NCI-H748 treated with DMSO at 0.1 percent for 48 hours (cell line): ENCODE measurements at places on chromosomes 1 and 21.

GRCh38 chr1:209435654-209436566 lies 147.6 kb upstream of the CAMK1G start:
- peak; percentile 4 for DNase-seq

- DNase-seq = no peak
These were observed 32.1 kb upstream of the PLA2G5 start for GRCh38 chr1:20037877-20038276.

DNA sequence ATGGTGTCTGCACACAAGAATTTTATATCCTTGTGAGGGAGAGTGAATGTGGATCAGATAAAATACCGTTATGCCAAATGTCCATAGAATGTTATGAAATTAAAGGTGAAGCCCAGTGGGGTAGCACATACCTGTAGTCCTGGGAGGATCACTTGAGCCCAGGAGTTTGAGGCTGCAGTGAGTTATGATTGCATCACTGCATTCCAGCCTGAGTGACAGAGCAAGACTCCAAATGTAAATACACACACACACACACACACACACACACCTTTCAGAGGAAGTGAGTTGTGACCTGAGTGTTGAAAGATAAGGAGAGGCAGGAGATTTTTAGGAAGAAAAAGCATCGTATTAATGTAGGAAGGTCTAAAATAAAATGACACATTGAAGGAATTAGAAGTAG lies 28.1 kb upstream of the ZYG11A start:
- DNase-seq = no peak

DNA sequence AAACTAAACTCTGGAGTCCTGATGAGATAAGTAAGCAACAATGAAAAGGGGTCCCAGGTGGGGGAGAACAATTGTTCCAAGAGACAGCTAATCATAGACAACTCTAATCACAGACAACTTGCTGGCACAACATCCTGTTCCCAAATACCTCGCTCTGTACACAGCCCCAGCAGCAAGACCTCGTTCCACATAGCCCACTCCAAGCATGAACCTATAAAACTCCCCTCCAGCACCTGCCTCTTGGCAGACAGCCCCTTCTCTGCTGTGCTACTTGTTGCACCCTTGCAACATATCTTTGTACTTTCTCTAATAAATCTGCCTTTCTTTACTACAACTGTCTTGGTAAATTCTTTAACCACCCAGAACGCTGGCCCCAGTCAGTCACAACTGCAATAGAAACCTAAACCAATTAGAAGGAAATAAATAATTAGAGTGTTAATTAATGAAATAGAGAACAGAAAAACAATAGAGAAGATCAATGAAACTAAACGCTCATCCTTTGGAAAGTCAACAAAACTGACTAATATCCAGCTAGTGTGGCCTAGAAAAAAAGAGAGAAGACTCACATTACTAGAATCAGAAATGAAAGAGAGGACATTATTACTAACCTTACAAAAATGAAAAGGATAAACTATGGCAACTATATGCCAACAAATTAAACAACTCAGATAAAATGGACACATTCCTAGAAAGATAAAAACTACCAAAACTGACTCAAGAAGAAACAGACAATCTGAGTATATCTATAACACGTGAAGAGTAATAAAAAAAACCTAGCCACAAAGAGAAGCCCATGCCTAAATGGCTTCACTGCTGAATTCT lies 36.1 kb downstream of the LRRC40 start:
- no peak for DNase-seq

GRCh38 chr1:10710489-10710888 lies 86.0 kb downstream of the CASZ1 start:
- no peak for DNase-seq

- DNase-seq = no peak
These were observed 137.8 kb upstream of the KRTAP19-8 start for GRCh38 chr21:31176080-31176551.

- DNase-seq = no peak
These were observed 1.4 kb downstream of the PEAR1 start for GRCh38 chr1:156894711-156895454.

GRCh38 chr1:83029916-83030315 lies 969.0 kb downstream of the TTLL7 start:
- no peak for DNase-seq

GRCh38 chr1:28833381-28833780 lies 21.4 kb downstream of the OPRD1 start:
- DNase-seq = no peak

GRCh38 chr21:37199057-37199924 lies 67.8 kb downstream of the VPS26C start:
- no peak for DNase-seq

DNA sequence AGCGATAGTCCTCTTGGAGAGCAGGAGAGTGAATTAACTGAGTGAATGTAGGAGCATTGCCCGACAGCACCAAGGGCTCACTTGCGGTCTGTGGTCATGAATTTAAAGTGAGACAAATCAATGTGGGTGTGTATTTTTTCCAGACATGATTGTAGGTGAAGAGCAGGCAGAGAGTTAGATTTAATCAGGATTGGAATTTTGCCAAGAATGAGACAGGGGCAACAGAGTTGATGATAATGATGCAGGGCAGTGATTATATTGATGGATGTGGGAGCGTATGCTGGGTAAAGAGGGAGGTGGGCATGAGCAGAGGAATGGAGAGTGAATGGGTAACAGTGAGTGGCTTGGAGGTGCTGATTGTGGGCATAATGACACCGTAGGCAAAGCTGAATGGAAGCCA lies 20.0 kb upstream of the SYT6 start:
- no peak for DNase-seq

DNA sequence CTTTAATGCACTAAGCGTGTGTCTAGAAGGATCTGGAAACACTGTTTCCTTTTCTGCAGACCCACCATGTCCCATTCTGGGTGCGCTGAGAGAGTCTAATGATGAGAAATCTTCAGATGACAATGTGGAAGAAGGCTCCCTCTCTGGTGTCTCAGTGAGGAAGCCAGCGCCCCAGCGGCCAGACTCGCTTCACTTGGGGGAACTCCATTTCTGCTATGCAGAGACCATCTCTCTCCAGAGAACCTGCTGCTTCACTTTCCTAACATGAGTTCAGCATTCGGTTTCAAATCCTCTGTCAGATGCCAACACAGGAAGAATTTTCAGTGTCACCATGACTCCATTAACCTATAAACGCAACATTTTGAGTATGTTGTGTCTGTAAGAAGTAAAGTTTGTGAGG lies 121.8 kb downstream of the SYF2 start:
- DNase-seq = no peak
